ENCODE measurements at places on chromosomes 11 and 22.

DNA sequence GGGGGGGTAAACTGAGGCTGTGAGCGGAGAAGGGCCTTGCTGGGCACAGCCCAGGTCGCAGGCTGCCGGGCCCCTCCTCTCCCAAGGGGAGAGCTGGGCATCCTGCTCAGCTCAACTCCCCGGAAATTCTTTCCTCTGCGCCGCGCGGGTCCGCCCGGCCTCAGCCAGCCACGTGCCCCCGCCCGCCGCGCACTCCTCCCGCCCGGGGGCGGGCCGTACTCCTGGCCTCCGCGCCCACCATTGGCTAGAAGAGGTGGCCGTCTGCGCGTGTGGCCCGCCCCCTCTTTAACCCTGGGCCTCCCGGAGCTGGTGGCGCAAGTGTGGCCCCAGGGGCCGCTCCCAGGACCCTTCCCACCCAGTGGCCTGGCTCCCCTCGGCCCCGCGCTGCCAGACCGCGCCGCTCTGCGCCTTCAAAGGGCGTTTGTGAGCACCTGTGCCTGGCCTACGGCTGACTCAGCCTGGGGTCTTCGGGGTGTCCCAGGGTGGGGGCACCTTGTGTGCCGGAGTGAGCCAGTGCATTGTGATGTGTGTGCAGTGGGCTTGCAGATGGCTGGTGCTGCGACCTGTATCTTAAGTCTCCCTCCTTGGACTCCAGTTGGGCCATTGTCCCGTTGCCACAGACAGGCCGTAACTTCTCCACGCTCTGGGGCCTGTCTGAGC lies 2.0 kb downstream of the MRGPRF start:
- DNase-seq = peak; percentile 55

DNA sequence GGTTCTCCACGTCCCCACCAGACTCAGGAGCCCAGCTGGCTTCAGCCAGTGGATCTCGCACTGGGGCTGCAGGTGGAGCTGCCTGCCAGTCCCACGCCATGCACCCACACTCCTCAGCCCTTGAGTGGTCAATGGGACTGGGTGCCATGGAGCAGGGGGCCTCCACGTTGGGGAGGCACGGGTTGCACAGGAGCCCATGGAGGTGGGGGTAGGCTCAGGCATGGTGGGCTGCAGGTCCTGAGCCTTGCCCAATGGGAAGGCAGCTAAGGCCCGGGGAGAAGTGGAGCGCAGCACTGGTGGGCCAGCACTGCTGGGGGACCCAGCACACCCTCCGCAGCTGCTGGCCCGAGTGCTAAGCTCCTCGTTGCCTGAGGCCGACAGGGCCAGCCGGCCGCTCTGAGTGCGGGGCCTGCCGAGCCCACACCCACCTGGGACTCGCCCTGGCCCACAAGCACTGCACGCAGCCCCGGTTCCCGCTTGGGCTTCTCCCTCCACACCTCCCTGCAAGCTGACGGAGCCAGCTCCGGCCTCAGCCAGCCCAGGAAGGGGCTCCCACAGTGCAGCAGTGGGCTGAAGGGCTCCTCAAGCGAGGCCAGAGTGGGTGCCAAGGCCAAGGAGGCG lies 258.5 kb upstream of the PDGFD start:
- DNase-seq = no peak

DNA sequence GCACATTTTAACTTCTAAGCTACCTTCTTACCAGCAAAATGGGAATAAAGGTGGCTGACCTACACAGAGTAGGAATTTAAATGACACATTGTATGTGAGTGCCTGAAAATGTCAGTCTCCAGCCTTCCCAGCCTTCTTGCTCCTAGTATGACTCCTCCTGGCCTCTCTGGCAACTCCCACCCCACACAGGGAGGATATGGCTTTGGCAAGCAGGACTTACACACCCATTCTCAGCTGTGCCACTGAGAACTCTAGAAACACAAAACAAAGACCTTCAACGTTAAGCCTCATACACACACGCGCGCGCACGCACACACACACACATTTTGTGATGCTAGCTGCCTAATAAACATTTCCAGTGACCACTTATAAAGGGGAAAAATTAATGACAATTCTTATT lies 65.8 kb downstream of the PACSIN2 start:
- DNase-seq = no peak

GRCh38 chr22:45717789-45718188 lies 46.2 kb downstream of the ATXN10 start:
- no peak for DNase-seq

GRCh38 chr11:61959678-61960077 lies 7.8 kb downstream of the FTH1 start:
- no peak for DNase-seq

DNA sequence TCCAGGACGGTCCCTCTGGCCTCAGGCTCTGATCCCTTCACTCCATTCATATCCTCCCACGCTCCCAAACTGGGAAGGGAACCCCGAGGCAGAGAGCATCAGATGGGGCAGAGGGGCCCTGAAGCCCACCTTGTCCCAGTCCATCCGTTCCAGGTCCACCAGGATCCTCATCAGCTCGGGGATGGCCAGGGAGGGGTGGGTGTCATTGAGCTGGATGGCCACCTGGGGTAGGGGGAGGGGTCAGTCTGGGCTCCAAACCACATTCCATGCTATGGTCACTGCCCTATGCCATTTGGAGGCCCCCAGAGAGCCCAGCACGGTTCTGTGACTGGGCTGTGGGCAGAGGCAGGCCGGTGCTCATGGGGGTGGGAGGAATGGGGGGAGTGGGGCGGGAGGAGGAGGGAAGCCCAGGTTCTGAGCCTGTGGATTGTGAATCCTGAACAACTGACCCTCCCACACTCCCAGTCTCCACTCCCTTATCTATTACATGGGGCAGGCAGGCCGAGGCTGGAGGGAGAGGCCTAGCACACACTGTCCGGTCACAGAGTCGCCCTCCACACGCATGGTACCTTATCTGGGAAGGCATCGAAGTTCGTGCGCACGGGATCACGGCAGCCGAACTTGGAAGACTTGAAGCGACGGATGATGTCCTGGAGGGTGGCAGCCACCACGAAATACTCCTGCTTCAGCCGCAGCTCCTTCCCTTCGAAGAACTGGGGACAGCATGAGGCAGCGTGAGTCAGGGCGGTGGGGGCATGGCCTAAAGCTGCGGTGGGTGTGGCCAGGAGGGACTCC lies 5.5 kb downstream of the PYGM start:
- no peak for DNase-seq

GRCh38 chr22:23392420-23393121 lies 187.5 kb downstream of the IGLL1 start:
- no peak for DNase-seq

DNA sequence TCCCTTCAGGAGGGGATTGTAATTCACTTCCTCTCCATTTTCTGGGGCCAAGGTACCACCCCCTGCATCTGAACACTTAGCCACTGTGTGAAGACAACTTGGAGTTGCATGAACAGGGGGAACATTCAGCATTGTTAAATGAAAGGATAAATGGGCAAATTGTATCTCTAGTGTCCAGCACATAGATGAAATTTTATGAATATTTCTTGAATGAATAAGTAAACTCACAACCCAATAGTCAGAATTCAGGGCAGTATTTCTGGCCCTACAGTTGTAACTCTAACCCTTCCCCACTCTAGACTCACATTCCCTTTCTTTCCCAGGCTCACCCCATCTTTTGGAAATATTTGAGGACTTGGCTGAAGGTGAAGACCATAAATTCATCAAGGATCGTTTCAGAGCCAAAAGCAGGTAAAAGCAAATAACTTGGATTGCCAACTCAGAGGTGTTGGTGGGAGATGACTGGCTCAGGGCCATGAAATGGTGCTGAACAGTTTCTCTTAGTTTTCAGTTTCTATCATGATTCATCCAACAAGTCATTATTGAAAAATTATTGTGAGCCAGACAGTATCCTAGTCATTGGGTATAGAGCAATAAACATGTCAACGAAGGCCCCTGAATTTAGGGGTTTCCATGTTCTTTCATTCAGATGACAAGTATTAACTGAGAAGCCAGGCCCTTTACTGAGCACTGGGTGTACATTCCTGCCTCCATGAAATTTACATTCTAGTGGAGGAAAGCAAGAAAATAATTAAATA lies 33.3 kb upstream of the ZC3H12C start:
- no peak for DNase-seq

GRCh38 chr11:59283825-59284772 lies 71.4 kb upstream of the MPEG1 start:
- peak; percentile 35 for DNase-seq

- no peak for DNase-seq
These were observed 4.6 kb downstream of the C11orf71 start for GRCh38 chr11:114395736-114396135.

GRCh38 chr11:34488855-34489557 lies 24.6 kb downstream of the ELF5 start:
- DNase-seq = no peak

GRCh38 chr11:27209562-27210005 lies 153.4 kb downstream of the CCDC34 start:
- DNase-seq = no peak

GRCh38 chr11:114964676-114965214 lies 286.4 kb downstream of the NXPE2 start:
- no peak for DNase-seq

DNA sequence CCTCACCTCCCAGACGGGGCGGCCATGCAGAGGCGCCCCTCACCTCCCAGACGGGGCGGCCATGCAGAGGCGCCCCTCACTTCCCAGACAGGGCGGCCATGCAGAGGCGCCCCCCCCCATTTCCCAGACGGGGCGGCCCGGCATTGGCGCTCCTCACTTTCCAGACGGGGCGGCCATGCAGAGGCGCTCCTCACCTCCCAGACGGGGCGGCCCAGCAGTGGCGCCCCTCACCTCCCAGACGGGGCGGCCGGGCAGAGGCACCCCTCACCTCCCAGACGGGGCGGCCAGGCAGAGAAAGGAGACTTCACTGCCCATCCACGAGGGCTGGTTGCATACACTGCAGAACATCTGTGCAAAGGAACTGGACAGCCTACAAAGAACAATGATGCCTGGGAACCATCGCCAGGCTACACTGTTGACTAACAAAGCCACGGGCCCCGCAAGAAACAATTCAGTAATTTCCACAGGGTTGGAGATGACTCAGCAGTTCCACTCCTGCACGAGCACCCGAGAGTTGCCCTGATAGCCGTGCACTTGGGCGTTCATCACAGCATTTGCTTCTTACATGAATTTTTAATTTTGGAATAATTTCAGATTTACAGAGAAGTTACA lies 58.7 kb downstream of the CTTN start:
- no peak for DNase-seq

DNA sequence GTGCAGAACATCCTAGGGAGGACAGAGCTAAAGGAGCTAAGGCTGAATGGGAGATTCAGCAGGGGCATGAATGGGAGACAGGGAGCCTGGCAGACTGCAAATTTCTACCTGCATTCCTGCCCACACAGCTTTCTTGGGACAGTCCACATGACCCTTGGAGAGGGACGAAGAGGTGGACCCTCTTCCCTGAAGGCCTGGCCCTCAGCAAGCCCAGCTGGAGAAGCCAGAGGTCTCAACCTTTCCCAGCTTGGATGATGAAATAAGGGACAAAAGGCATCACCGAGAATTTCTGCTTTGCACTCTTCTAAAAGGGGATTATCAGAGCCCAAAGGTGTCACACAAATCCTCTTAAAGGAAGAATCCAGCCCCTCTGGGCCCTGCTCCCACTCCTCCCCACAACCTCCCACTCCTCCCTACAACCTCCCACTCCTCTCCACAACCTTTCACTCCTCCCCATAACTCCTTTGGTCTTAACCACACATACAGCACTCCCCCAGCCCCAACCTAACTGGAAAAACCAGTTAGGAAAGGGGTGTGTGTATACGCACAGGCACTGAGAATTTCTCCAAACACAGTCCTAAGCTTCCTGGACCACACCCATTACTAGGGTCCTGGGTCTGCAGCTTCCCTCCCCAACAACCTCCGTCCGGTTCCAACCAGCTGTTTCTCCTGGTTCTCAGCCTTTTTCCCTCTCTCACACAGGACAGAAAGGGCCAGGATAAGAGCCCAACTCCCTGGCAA lies 38.4 kb downstream of the RPL27A start:
- DNase-seq = no peak

DNA sequence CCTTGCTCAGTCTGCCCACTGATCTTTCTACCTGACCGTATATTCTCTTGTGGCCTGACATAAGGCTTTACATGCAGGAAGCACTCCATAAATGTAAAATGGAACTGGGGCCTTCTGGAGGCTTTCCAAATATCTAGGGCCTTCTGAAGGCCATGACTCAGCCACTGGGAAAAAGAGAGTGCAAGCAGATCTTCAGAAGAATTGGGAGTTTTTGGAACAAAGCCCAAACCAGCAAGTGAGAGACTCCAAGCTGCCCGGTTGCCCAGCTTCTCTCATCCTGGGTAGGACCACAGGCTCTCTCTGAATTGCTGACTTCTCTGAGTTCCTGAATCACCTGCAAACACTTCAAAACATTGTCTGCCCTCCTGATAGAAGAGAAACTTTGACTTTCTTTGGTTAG lies 107.9 kb upstream of the BMAL1 start:
- DNase-seq = no peak

DNA sequence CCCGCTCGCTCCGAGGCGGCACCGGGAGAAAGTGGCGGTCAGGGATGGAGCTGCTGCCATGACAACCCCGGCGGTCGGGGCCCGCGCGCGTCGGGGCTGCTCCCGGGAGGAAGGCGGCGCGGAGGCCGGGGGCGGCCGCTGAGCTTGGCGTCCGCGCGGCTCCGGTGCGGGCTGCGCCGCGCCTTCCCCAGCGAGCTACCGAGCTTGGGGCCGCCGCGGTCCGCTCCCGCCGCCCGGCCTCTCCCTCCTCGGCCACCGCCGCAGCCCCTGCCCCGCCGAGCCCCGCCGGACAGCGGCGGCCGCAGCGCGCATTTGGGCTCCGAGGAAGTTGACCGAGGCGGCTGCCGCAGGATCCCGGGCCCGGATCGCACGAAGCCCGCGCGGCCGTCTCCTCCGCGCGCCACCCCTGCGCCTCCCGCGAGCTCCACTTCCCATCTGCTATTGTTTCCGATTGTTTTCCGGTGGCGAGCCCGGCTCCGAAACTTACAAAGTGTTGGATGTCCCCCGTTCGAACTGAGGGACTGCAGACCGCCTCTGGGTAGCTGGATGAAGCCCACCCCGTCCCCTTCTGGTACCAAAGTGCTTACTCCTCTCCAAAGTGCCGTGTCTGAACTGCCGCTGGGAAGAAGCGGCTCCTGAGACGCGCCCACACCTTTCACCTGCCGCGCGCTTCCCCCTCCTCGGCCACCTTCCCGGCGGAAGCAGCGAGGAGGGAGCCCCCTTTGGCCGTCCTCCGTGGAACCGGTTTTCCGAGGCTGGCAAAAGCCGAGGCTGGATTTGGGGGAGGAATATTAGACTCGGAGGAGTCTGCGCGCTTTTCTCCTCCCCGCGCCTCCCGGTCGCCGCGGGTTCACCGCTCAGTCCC lies 540.3 kb downstream of the NTM start:
- DNase-seq = no peak

- DNase-seq = no peak
These were observed 661.4 kb upstream of the FAT3 start for GRCh38 chr11:91563176-91563575.

GRCh38 chr11:48081151-48082010 lies 101.0 kb downstream of the PTPRJ start:
- peak; percentile 52 for DNase-seq

DNA sequence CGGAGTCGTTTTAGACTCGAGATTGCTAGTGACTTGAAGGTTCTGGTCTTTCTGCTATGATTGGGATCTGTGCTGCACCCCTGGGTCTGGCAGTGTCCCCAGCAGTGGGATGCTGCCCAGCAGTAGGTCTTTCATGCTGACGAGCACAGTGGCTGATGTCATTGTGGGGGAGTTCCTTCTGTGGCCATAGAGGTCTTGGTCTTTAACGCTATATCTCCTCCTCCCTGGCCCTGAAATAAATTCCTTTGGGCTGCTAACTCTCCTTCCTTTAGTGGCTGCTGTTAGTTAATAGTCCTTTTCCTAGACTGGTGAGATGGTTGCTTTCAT lies 136.3 kb downstream of the TEAD1 start:
- DNase-seq = no peak

Measured in stimulated activated naive CD8-positive, alpha-beta T cell treated with anti-CD3 and anti-CD28 coated beads, Interleukin-15, Interleukin-2, amounts not matched to agents 100 U/mL and 50 U/mL, for 24 hours (primary cell).